ENCODE measurements at places on chromosomes 7 and 10. TPM values are rescaled to one million over a fixed set of nuclear protein-coding genes. Genes with fewer than 3 reads are reported as not detected.

Gene DNA2
- total RNA-seq: 0.20 TPM

DNA sequence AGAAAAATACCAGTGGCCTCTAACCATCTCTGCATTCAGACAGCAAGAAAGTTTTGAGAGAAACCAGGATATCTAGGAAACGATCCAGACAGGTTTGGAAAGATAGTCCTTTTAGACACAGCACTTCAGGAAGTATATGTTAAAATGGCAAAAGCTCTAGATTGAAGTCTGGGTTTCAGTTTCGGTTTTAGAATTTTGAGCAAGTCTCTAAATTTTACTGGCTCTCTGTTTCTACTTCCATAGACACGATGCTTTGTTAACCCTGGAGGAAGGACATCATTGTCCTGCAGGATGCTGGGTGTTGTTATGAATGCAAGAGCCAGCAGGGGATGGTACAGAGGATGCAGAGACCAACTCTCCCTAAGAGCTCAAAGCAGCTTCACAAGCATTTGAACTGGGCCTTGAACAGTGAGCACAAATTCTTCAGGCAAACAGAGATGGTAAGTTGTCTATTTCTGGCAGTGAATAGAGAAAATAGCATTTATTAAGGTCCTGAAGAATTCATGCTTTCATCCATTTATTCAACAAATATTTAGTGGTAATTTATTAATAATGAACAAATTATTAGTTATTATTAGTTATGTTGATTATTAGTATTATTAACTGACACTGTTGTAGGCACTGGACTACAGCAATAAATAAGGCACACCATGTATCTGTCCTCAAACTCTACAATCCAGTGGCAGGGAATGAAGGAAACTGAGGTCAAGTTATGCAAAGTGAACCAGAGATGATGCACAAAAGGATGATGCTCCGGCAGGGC is 152.7 kb upstream of the NRP1 start:
- H3K4me3 ChIP-seq: no peak overlapping the region
- H3K36me3 ChIP-seq: no peaks in the 10 kb centered on the region
- H3K4me1 ChIP-seq: no peaks in the 10 kb centered on the region
- H3K27me3 ChIP-seq: no peaks in the 10 kb centered on the region

DNA sequence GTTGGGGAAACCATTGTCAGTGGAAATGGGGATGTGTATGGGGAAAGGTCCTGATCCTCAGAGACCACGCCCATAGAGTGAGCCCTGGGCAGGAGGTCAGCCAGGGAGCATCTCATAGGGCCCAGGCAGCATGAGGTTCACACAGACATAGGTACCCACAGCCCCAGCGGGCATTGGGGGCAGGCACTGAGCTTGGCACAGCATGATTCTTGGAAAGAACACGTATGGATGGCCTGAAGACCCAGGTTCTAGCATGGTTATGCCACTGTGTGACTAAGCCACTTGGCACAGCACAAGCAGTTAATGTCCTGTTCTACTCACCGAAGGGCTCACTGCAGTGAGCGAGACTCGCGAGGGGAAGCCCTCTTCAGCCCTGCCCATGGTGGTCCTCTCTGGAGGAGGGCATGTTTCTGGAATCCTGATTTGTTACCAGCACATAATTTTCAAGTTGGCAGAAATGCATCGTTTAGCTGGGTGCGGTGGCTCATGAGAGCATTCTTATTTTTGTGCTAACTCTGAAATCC is 125.2 kb downstream of the UBE2H start:
- H3K36me3 ChIP-seq: no peaks in the 10 kb centered on the region
- peaks cover 40% of the 10 kb centered on the region for H3K4me1 ChIP-seq
- H3K4me3 ChIP-seq: no peak overlapping the region
- no peak for DNase-seq

DNA sequence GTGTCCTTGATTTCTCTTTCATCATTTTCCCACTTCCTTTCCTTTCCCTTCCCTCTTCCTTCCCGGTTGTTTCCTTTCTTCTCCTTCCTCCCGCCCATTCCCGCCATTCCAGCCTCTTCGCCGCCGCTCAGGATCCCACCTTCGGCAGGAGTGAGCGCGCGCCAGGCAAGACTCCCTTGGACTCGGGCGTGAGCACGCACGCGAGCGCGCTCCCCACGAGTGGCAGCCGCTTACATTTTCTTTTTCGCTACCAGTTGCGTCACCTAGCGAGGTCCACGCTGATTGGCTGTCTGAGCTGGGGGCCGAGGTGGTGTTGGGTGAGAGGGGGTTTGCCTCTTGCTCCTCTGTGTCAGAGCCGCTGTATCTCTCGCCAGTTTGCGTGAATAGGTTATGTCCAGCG is 11.8 kb downstream of the ZAN start:
- peak; percentile 17 for DNase-seq
- no peaks in the 10 kb centered on the region for H3K4me1 ChIP-seq
- no peak overlapping the region for H3K27ac ChIP-seq

Gene CDK14
- total RNA-seq: 2.2 TPM

DNA sequence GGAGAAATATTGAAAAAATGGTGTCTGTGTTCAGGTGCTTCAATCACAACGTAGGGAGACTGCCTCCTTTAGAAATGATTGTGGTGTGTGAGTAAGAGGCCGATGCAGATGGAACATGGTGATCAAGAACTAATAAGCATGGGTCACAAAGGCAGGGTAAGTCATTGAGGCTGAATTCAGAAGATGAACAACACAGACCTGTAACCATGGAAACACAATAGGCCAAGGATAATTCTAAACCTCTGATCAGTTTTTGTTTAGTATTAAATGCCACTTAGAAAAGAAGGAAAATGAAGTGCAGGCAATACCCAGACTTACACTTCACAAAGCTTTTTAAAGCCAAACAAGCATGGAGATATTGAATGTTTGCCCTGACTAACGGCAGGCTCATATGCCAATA is 32.8 kb upstream of the TAS2R16 start:
- no peaks in the 10 kb centered on the region for H3K36me3 ChIP-seq
- no peak overlapping the region for H3K4me3 ChIP-seq
- no peaks in the 10 kb centered on the region for H3K4me1 ChIP-seq
- no peak for DNase-seq

- no peak for DNase-seq
- H3K36me3 ChIP-seq: no peaks in the 10 kb centered on the region
- H3K27ac ChIP-seq: no peak overlapping the region
- H3K4me3 ChIP-seq: no peak overlapping the region
- no peaks in the 10 kb centered on the region for H3K4me1 ChIP-seq
Measured at GRCh38 chr10:124420254-124420653, 1.5 kb upstream of the OAT start.

GRCh38 chr7:8261711-8262695 is at the start of gene ICA1:
Gene ICA1, minus strand, starts transcription at chr7:8262167. Its CDS starts 26,241 bp downstream, at chr7:8235926.
- DNase-seq: peak; percentile 80
- H3K27ac ChIP-seq: peak within 1 kb of the TSS; percentile 95
- peak within 1 kb of the TSS; percentile 40 for H3K4me3 ChIP-seq

- no peak overlapping the region for H3K4me3 ChIP-seq
- H3K4me1 ChIP-seq: no peaks in the 10 kb centered on the region
- H3K36me3 ChIP-seq: no peaks in the 10 kb centered on the region
- no peak overlapping the region for H3K27ac ChIP-seq
Measured at GRCh38 chr7:45080265-45080957, 8.4 kb downstream of the NACAD start.

Gene CHAT
- 3.8 TPM for total RNA-seq

GRCh38 chr7:127551941-127552340 is 33.5 kb downstream of the GCC1 start:
- no peak overlapping the region for H3K4me3 ChIP-seq
- no peaks in the 10 kb centered on the region for H3K27me3 ChIP-seq
- DNase-seq: no peak
- no peaks in the 10 kb centered on the region for H3K36me3 ChIP-seq

- no peaks in the 10 kb centered on the region for H3K36me3 ChIP-seq
- H3K27me3 ChIP-seq: no peaks in the 10 kb centered on the region
- no peak for DNase-seq
- H3K27ac ChIP-seq: peak overlapping the region; percentile 80
- no peak overlapping the region for H3K4me3 ChIP-seq
Measured at GRCh38 chr7:99331002-99331401, 5.3 kb downstream of the ARPC1A start.

Gene GAD2
- not detected for total RNA-seq

GRCh38 chr7:101128040-101128834 is 1.3 kb downstream of the SERPINE1 start:
- no peaks in the 10 kb centered on the region for H3K36me3 ChIP-seq
- H3K4me3 ChIP-seq: no peak overlapping the region
- H3K4me1 ChIP-seq: peaks cover 30% of the 10 kb centered on the region
- H3K27ac ChIP-seq: no peak overlapping the region

GRCh38 chr10:125607689-125608290 is 75.2 kb downstream of the TEX36 start:
- no peaks in the 10 kb centered on the region for H3K36me3 ChIP-seq
- H3K4me1 ChIP-seq: no peaks in the 10 kb centered on the region
- H3K27me3 ChIP-seq: no peaks in the 10 kb centered on the region
- no peak overlapping the region for H3K27ac ChIP-seq

DNA sequence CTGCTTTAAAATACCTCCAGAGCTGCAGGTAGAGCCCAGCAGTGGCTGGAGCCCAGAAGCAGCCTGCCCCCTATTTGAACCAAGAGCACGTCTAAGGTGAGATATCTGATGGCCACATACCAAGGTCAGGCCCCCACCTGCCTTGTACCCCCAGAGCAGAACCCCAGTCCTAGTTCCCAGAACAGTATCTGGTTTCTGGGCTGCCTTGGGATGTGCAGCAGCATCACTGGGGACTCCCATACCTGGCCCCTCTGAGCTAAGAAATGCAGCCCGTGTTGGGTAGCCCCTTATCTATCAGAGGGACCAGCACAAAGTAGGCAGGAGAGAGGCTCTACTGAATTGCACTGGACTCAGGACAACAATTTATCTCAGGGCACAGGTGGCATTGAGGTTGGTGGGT is 8.9 kb downstream of the SFTPD start:
- no peak overlapping the region for H3K4me3 ChIP-seq
- H3K36me3 ChIP-seq: no peaks in the 10 kb centered on the region
- H3K4me1 ChIP-seq: no peaks in the 10 kb centered on the region
- H3K27ac ChIP-seq: no peak overlapping the region
- DNase-seq: no peak

DNA sequence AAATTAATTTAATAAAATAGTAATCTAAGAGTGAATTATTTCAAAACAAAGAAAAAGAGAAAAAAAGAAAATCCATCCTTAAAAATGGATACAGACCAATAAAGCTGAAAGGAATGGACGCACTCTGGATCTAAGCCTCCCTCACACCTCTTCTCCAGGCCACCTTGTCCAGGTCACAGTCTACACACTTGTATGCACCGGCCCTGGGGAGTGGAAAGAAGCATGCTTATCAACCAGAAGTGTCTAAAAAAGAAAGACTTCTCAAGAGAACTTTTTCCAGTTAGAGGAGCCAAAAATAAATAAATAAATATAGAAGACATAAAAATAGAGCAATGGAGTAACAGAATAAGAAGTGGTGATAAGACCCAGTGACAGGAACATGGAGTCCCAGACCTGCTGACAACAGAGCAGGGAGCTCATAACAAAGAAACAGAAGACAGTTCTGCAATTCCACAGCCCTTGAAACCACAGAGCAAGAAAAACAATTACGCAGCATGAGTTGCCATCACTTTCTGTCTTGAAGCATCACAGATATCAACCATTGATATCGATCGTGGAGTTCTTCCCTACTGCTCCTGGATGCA is 311.7 kb upstream of the NFE2L3 start:
- peaks cover 3% of the 10 kb centered on the region for H3K4me1 ChIP-seq
- H3K36me3 ChIP-seq: no peaks in the 10 kb centered on the region
- peak overlapping the region; percentile 85 for H3K27ac ChIP-seq
- no peak overlapping the region for H3K4me3 ChIP-seq

GRCh38 chr10:3931224-3931623 is 146.2 kb upstream of the KLF6 start:
- H3K36me3 ChIP-seq: no peaks in the 10 kb centered on the region
- peaks cover 44% of the 10 kb centered on the region for H3K4me1 ChIP-seq
- H3K27ac ChIP-seq: no peak overlapping the region
- DNase-seq: no peak
- H3K4me3 ChIP-seq: no peak overlapping the region

Gene SFR1
- 4.0 TPM for total RNA-seq

DNA sequence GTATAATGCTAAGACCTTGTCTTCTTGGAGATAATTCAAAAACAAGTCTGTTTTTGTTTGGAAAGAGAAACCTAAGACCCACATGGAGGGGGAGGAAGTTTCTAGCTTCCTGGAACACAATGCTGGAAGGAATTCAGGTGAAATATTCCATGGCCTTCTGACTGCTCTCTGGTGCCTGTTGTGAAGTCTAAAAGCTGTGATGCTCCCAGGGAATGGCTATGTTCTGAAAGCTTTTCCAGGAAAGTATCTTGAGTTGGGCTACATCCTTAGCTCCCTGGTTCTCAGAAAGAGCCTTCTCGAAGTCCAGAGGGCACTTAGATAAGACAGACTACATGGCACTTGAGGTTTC is 12.5 kb upstream of the PFKP start:
- no peak overlapping the region for H3K4me3 ChIP-seq
- no peaks in the 10 kb centered on the region for H3K36me3 ChIP-seq
- H3K4me1 ChIP-seq: no peaks in the 10 kb centered on the region

DNA sequence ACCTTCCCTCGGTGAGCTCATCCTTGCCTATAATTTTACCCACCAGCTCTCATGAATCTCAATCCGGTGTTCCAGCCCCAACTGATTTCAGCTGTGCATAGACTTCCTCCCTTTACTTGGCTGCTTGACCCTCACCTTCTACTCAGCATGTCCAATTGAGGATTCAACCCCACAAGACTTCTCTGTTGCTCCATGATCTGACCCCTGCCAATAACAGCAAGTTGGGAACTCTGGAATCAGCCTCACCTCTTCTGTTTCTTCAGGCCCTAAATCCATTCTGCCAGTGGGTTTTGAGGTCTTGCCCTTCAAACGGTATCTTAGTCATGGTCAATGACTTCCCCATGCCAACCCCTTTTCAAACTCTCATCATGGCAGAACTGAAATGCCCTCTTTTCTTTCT is 390.4 kb downstream of the CALN1 start:
- no peaks in the 10 kb centered on the region for H3K4me1 ChIP-seq
- H3K27me3 ChIP-seq: no peaks in the 10 kb centered on the region
- H3K27ac ChIP-seq: no peak overlapping the region
- H3K36me3 ChIP-seq: no peaks in the 10 kb centered on the region
- H3K4me3 ChIP-seq: no peak overlapping the region
- no peak for DNase-seq

DNA sequence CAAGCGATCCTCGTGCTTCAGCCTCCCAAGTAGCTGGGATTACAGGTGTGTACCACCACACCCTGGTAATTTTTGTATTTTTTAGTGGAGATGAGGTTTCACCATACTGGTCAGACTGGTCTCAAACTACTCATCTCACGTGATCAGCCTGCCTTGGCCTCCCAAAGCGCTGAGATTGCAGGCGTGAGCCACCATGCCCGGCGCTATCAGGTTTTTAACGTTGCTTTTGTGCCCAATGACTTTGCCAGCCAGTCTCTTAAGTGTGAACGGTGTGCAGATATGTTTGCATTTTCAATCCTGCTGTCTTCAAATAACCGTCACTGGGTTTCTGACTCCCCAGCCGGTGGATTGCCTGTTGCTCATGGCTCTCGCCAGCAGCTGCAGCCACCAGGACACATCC is 201.8 kb upstream of the PPP2R2D start:
- H3K27ac ChIP-seq: no peak overlapping the region
- no peaks in the 10 kb centered on the region for H3K27me3 ChIP-seq
- H3K4me1 ChIP-seq: no peaks in the 10 kb centered on the region
- no peak overlapping the region for H3K4me3 ChIP-seq
- no peaks in the 10 kb centered on the region for H3K36me3 ChIP-seq

- no peak for DNase-seq
- no peaks in the 10 kb centered on the region for H3K27me3 ChIP-seq
- no peak overlapping the region for H3K27ac ChIP-seq
- H3K4me1 ChIP-seq: no peaks in the 10 kb centered on the region
Measured at GRCh38 chr7:125316466-125316865, 386.8 kb upstream of the POT1 start.

Gene SPDYE9
- not detected for total RNA-seq

Measured in transverse colon (tissue), 4 donors.